ENCODE measurements at places on chromosomes 16 and 17.

GRCh38 chr17:76987486-76988093 lies 119.4 kb downstream of the MGAT5B start:
- DNase-seq: no peak

DNA sequence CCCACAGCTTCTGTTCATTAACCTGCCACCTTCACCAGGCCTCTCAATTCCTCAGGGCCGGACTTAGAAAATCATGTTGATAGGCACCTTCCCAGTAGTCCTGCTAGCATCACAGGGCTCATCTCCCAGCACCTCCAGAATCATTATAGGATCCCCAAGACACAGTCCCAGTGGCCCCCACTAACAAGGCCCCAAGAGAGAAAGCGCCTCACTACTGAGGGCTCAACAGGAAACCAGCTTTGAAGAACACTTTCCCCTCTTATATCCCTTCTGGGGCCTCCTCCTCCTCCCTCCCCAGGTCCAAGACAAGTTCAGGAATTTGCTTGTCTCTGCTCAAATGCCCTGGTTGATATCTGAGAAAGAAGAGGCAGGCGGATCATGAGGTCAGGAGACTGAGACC lies at the start of gene OR3A3:
Gene OR3A3 (plus strand): TSS at position 301 of the 400 bp plus-strand sequence.
- no peak for DNase-seq

DNA sequence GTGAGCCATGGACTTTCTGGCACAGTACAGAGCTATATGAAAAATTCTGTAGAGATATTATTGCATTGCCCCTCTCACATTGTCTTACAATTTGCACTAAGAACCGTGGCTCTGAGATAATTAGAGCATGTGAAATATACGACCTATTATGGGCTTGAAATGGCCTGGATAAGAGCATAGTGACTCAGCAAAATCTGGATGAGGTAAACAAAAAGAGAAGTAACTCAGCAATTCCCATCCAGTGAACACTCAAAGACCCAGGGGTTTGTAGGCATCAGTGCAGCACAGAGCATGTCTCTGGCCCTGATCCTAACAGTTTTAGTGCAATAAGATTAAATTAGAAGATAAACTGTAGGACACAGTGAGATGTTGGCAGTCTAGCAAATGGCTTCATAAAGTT lies 317.2 kb upstream of the MYOCD start:
- no peak for DNase-seq

DNA sequence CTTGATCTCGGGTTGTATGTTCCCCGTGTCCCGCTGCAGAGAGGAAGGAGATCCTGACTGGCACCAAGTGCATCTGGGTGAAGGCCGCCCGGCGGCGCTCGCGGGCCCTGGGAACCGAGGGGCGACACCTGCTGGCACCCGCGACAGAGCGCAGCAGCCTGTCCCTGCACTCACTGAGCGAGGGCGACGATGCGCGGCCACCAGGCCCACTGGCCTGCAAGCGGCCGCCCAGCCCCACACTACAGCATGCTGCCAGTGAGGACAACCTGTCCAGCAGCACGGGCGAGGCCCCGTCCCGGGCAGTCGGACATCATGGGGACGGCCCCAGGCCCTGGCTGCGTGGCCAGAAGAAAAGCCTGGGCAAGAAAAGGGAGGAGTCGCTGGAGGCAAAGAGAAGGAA lies 7.5 kb downstream of the BTBD17 start:
- DNase-seq: no peak

GRCh38 chr17:1735834-1736347 lies 6.8 kb upstream of the SERPINF2 start:
- DNase-seq: no peak

DNA sequence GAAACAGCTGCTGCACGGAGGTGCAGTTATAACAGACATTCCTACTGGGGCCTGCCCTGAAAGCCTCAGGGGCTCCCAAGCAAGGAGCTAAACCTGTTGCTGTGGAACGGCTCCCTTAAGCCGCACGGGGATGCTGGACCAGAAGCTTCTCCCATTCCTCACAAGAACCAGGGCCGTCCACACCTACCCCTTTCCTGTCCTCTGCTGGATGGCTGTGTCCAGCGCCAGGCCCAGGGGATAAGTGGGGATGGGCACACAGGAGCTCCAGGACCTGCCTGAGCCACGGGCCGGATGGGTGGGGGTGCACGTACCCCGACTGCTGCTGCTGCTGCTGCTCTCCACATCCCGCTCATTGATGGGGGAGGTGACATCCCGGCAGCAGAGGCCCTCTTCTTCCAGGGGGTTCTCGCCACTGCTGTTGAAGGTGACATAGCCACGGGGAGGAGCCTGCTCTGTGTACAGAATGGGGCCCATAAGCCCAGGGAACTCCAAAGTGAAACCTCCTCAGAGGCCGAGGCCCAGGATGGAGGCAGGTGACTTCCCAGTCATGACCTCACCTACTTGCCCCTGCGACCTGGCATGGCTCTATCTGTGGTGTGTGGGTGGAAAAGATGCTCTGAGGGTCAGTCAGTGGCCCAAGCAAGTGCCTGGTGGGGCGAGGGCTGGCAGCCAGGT lies 8.6 kb downstream of the NUDT16L1 start:
- no peak for DNase-seq

- no peak for DNase-seq
These were observed 126.7 kb upstream of the FOXF1 start for GRCh38 chr16:86383488-86384262.

- no peak for DNase-seq
These were observed 87.7 kb downstream of the C16orf95 start for GRCh38 chr16:87229230-87230188.

DNA sequence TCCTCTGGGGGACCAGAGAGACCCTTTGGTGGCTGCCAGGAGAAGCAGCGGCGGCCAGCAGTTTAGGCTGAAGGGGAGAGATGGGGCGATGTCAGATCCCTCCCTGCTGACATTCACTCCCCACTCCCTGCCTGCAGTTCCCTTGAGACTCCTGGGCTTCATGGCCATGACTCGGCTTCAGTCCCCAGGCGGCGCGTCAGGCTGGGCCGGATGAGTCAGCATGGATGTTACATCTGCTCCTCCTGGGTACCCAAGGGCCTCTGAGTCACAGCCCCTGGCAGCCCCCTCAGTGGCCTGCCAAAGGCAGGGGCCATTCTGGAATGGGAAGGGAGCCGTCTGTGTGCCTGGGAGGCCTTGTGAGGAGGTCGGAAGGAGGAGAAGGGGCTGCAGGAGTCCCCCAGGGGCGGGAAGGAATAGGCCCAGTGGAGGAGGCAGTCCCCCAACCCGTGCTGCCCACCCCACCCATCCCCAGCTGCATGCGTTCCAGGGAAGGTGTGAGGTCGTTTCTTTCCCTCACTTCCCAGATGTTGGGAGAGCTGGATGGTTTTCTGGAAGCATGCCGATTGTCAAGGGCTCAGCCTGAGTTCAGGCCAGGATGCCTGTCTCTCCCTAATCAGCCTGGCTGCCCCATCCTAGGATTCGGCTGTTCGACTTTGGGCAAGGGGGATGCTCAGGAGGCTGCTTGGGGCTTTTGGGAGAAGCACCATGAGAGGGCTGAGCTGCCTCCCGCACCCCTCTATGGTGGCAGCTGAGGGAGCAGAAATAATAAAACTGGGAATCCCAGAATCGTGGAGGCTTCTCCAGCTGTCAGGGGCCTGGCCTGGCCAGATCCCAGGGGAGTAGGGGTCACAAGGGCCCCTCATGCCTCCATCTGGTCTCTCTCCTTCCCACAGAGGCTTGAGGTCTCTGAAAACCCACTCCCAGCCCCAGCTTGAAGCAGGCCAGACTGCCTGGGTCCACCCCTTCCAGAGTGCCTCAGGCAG lies 9.7 kb downstream of the RHBDL3 start:
- DNase-seq: peak; percentile 71

GRCh38 chr17:69733171-69734012 lies 318.9 kb downstream of the MAP2K6 start:
- DNase-seq: peak; percentile 93

- no peak for DNase-seq
These were observed 6.3 kb downstream of the CACNG1 start for GRCh38 chr17:67050471-67051154.

- no peak for DNase-seq
These were observed 22.9 kb downstream of the BANP start for GRCh38 chr16:87974178-87974577.

DNA sequence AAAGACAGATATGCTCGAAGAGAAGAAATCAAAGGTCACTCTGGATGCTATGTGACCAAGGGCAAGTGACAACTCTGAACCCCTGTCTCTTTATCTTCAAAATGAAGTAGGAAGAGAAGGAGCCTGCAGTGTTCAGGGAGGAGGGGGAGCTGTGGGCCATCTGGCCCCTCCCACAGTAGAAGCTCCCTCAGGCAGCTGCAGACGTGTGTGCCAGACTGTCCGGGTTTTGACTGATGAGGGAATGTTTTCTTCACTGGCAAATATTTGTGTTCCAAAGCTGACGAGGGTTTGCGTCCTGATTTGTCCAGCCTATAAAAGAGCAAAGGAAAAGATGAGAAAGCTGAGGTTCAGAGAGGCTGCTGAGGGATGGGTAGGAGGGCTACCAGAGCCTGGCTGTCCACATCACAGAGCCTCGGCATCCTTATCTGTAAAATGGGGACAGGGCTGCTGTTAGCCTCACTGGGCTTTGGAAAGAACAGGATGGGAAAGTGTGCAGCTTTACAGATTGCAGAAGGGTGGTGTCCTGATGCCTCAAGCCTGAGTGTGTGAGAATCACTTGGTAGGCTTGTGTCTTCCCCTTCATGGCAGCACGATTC lies 1.8 kb upstream of the GINS2 start:
- DNase-seq: no peak

DNA sequence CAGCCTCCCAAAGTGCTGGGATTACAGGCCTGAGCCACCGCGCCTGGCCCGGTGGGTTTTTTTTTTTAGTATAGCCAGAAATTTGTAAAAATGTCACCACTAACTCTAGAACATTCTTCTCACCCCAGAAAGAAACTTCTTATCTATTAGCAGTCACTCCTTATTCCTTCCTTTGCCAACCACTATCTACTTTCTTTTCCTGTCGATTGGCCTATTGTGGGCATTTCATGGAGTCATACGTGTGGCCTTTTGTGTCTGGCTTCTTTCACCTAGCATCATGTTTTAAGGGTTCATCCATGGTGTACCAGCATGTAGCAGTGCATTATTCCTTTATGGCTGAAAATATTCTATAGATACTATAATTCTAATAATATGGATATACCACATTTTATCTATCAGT lies 3.6 kb downstream of the CYB5D2 start:
- DNase-seq: no peak
